Peyer's patch (tissue), 4 donors: ENCODE measurements at places on chromosomes 6 and 20.

- no peak overlapping the region for H3K4me3 ChIP-seq
Observed at GRCh38 chr6:131929264-131929663, 21.9 kb downstream of the CCN2 start.

DNA sequence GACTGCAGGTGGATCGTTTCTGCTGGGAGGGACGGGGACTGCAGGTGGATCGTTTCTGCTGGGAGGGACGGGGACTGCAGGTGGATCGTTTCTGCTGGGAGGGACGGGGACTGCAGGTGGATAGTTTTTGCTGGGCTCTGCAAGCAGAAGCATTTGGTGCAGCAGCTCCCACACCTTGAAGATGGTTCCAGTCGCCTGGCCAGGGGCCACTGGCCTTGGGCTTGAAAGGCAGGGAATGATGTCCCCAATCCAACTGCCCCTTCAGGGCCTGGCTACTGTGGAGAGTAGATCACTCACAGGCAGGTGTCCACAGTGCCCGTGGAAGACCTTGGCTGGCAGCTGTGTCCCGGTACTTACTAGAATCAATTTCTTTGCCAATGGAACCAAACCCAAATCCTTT is 68.2 kb downstream of the PSMG4 start:
- DNase-seq = no peak
- H3K36me3 ChIP-seq = peaks cover 6% of the 10 kb centered on the region
- no peak overlapping the region for H3K4me3 ChIP-seq

DNA sequence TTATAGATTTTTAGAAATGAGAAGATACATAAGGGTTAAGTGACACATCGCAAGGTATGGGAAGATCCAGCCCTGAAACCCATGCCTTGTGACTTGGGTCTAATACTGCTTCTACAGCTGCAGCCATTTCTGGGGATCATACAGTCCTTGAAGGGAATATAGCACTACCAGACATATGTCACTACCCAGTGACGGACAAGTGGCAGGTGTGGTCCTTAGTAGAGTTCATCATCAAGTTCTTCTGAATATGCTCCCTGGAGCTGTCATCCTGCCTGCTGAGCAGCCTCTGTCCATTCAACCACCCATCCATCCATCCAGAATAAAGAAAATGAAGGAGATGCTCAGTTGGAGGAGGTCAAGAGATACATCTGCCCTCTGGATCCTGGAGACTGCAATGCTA is 118.6 kb upstream of the ASF1A start:
- no peaks in the 10 kb centered on the region for H3K36me3 ChIP-seq
- no peaks in the 10 kb centered on the region for H3K4me1 ChIP-seq
- no peak overlapping the region for H3K4me3 ChIP-seq
- H3K27ac ChIP-seq = no peak overlapping the region
- H3K27me3 ChIP-seq = no peaks in the 10 kb centered on the region

- H3K36me3 ChIP-seq = no peaks in the 10 kb centered on the region
- H3K27me3 ChIP-seq = no peaks in the 10 kb centered on the region
- no peak for DNase-seq
- H3K4me1 ChIP-seq = no peaks in the 10 kb centered on the region
- no peak overlapping the region for H3K4me3 ChIP-seq
- no peak overlapping the region for H3K27ac ChIP-seq
Observed at GRCh38 chr20:49028684-49029083, 17.4 kb upstream of the CSE1L start.

- H3K27me3 ChIP-seq = no peaks in the 10 kb centered on the region
- no peaks in the 10 kb centered on the region for H3K4me1 ChIP-seq
- H3K4me3 ChIP-seq = no peak overlapping the region
- H3K36me3 ChIP-seq = no peaks in the 10 kb centered on the region
- DNase-seq = no peak
Observed at GRCh38 chr6:88556663-88557062, 390.5 kb upstream of the CNR1 start.

DNA sequence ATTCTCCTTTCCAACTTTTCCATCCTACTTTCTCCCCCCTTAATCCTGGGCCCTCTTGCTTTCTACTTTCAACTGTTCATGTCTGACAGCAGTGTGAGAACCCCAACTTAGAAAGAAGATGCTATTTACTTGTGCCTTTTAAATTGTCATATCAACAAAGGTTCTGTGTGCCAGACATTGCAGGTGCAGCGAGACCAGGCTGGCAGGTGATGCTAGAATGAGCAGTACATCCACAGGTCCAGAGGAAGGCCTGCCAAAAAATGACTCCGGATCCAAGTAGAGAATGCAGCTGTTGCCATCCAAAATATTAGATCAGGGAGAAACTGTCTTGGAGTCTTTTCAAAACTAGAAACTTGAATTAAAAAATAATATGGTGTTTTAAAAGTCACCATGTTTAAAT is 510.5 kb downstream of the LMBRD1 start:
- no peak overlapping the region for H3K4me3 ChIP-seq
- no peaks in the 10 kb centered on the region for H3K36me3 ChIP-seq
- no peaks in the 10 kb centered on the region for H3K4me1 ChIP-seq
- H3K27ac ChIP-seq = no peak overlapping the region
- no peaks in the 10 kb centered on the region for H3K27me3 ChIP-seq
- no peak for DNase-seq

DNA sequence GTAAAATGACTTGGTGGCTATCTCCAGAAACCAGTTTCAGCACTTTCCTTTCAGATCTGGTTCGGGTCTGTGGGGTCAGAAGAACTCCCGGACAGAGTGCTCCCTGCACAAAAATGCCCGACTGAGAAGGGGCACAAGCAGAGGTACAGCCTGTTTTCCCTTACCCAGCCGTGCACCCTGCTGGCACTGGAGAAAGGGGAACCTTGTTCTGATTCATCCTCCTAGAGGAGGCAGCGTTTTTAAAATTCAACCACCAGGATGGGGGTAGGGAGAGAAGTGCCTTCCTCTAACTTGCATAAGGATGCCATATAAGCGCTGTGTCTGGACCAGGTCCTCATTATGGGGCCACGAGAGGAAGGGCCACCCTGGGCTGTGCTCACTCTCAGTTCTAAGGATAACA is 17.6 kb downstream of the RIMS4 start:
- H3K27me3 ChIP-seq = no peaks in the 10 kb centered on the region
- H3K27ac ChIP-seq = no peak overlapping the region
- no peaks in the 10 kb centered on the region for H3K4me1 ChIP-seq
- no peak overlapping the region for H3K4me3 ChIP-seq
- no peaks in the 10 kb centered on the region for H3K36me3 ChIP-seq

GRCh38 chr6:79928478-79928998 is 18.8 kb downstream of the ELOVL4 start:
- no peak overlapping the region for H3K4me3 ChIP-seq
- H3K36me3 ChIP-seq = no peaks in the 10 kb centered on the region
- DNase-seq = no peak

DNA sequence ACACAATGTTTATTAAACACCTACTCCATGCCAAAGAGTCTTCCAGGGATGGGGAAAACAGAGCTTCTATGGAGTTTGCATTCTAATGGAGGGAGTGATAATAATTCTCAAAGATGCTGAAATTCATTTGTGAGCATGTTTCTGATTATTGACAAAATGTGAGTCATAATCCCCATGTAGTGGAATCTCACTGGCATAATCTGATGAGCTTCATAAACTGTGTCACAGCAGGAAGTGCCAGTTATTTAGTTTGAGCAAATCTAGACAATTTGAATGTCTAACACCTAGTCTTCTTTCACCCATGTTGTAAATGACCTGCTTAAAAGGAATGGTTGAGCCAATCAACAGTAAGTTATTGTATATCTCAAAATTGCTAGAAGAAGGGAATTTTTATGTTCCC is 95.1 kb downstream of the KCNQ5 start:
- H3K27ac ChIP-seq = no peak overlapping the region
- H3K4me3 ChIP-seq = no peak overlapping the region
- no peaks in the 10 kb centered on the region for H3K36me3 ChIP-seq
- no peaks in the 10 kb centered on the region for H3K27me3 ChIP-seq
- H3K4me1 ChIP-seq = no peaks in the 10 kb centered on the region
- no peak for DNase-seq

- no peak overlapping the region for H3K4me3 ChIP-seq
- no peaks in the 10 kb centered on the region for H3K4me1 ChIP-seq
- no peaks in the 10 kb centered on the region for H3K27me3 ChIP-seq
- DNase-seq = peak; percentile 62
- peak overlapping the region; percentile 17 for H3K27ac ChIP-seq
- no peaks in the 10 kb centered on the region for H3K36me3 ChIP-seq
Observed at GRCh38 chr6:169454204-169454871, 200.7 kb upstream of the THBS2 start.

DNA sequence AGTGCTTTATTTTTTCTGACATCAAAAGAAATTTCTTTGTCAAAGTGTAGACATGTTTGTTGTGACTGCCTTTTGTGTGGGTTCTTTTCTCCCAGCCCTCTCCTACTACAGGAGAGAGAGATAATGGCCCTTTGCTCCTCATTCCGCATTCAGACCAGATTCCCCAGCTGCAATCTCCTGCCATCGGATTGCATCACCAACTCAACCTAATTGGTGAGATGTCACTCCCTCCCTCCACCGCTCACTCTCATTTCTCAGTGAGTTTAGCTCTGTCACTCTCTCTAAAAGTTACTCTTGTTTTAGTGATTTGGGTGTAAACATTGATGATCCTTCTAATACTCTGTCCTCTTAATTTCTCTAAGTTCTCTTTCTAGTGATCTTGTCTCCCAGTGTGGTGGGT is 22.7 kb downstream of the UTRN start:
- H3K36me3 ChIP-seq = no peaks in the 10 kb centered on the region
- H3K27ac ChIP-seq = no peak overlapping the region
- H3K27me3 ChIP-seq = no peaks in the 10 kb centered on the region
- H3K4me1 ChIP-seq = no peaks in the 10 kb centered on the region
- no peak overlapping the region for H3K4me3 ChIP-seq

- H3K27ac ChIP-seq = no peak overlapping the region
- H3K4me3 ChIP-seq = no peak overlapping the region
- H3K27me3 ChIP-seq = no peaks in the 10 kb centered on the region
- no peaks in the 10 kb centered on the region for H3K36me3 ChIP-seq
Observed at GRCh38 chr6:14944593-14944992, 301.3 kb upstream of the JARID2 start.

DNA sequence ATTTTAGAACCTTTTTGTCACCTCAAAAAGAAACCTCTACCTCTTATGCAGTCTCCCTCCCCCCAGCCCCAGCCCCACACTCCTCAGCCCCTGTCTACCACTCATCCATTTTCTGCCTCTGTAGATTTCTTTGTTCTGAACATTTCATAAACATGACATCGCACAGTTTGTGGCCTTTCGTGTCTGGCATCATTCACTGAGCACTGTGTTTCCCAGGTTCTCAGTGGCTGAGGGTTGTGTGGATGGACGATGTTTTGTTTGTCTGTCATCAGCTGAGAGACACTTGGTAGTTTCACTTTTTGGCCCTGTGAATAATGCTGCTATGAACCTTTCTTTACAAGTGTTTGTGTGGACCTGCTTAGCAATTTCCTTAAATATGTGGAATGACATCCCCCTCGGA is 64.5 kb downstream of the FAM120B start:
- DNase-seq = no peak
- H3K27ac ChIP-seq = no peak overlapping the region
- H3K36me3 ChIP-seq = no peaks in the 10 kb centered on the region
- no peaks in the 10 kb centered on the region for H3K4me1 ChIP-seq
- H3K27me3 ChIP-seq = no peaks in the 10 kb centered on the region

GRCh38 chr20:62818592-62819493 is 2.0 kb downstream of the COL9A3 start:
- peaks cover 45% of the 10 kb centered on the region for H3K4me1 ChIP-seq
- no peaks in the 10 kb centered on the region for H3K36me3 ChIP-seq
- no peak overlapping the region for H3K27ac ChIP-seq

- H3K36me3 ChIP-seq = no peaks in the 10 kb centered on the region
- no peak overlapping the region for H3K27ac ChIP-seq
- no peaks in the 10 kb centered on the region for H3K27me3 ChIP-seq
- no peaks in the 10 kb centered on the region for H3K4me1 ChIP-seq
Observed at GRCh38 chr20:57939499-57939898, 229.7 kb upstream of the PMEPA1 start.

GRCh38 chr6:167093922-167094432 is 28.9 kb upstream of the CCR6 start:
- DNase-seq = peak; percentile 55
- peak overlapping the region; percentile 89 for H3K27ac ChIP-seq
- peaks cover 16% of the 10 kb centered on the region for H3K4me1 ChIP-seq
- peak overlapping the region; percentile 47 for H3K4me3 ChIP-seq
- no peaks in the 10 kb centered on the region for H3K36me3 ChIP-seq
- no peaks in the 10 kb centered on the region for H3K27me3 ChIP-seq

DNA sequence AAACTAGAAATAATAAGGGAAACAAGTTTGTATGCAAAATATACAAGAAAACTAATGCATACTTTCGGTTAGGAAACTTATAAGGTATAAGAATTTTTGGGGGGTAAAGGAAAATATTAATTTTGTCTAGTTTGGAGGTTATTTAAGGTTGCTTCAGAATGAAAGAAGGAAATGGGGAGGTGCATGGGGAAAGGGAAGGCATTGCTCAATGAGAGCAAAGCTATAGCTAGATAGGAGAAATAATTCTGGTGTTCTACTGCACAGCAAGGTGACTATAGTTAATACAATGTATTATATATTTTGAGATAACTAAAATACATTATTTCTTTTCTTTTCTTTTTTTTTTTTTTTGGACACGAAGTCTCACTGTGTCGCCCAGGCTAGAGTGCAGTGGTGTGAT is 5.4 kb upstream of the MYMX start:
- H3K4me3 ChIP-seq = no peak overlapping the region
- H3K27ac ChIP-seq = no peak overlapping the region
- no peaks in the 10 kb centered on the region for H3K27me3 ChIP-seq
- no peaks in the 10 kb centered on the region for H3K36me3 ChIP-seq
- no peaks in the 10 kb centered on the region for H3K4me1 ChIP-seq

GRCh38 chr20:50317609-50318008 is 127.0 kb downstream of the CEBPB start:
- H3K36me3 ChIP-seq = no peaks in the 10 kb centered on the region
- H3K4me3 ChIP-seq = no peak overlapping the region
- DNase-seq = no peak

DNA sequence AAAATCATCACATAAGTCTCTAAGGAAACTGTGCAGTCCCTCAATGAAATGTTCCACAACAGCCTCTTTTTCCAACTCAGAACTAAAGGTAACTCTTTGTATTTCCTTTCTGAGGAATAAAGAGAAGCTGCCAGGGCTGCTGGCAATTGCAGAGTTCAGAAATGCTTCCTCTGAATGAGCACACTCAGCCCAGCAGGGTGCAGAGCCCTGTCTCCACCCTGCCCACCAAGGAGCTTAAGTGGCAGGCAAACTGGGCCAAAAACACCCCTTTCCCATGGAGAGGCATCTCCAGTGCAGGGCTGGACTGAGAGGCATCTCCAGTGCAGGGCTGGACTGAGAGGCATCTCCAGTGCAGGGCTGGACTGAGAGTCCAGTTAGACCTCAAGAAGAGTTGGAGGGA is 255.4 kb downstream of the GMPR start:
- no peak overlapping the region for H3K27ac ChIP-seq
- H3K4me1 ChIP-seq = peaks cover 5% of the 10 kb centered on the region
- H3K4me3 ChIP-seq = no peak overlapping the region
- H3K27me3 ChIP-seq = no peaks in the 10 kb centered on the region
- H3K36me3 ChIP-seq = no peaks in the 10 kb centered on the region
- no peak for DNase-seq

GRCh38 chr6:51302431-51302830 is 483.8 kb downstream of the TFAP2B start:
- no peaks in the 10 kb centered on the region for H3K4me1 ChIP-seq
- H3K4me3 ChIP-seq = no peak overlapping the region
- H3K36me3 ChIP-seq = no peaks in the 10 kb centered on the region
- H3K27me3 ChIP-seq = no peaks in the 10 kb centered on the region
- H3K27ac ChIP-seq = no peak overlapping the region
